Natural killer cell treated with Interleukin-12 subunit alpha and Interleukin-12 subunit beta and Interleukin-15 and Interleukin-18, amount 100 ng/mL, for 72 hours (primary cell): ENCODE measurements at places on chromosomes 16 and 17.

DNA sequence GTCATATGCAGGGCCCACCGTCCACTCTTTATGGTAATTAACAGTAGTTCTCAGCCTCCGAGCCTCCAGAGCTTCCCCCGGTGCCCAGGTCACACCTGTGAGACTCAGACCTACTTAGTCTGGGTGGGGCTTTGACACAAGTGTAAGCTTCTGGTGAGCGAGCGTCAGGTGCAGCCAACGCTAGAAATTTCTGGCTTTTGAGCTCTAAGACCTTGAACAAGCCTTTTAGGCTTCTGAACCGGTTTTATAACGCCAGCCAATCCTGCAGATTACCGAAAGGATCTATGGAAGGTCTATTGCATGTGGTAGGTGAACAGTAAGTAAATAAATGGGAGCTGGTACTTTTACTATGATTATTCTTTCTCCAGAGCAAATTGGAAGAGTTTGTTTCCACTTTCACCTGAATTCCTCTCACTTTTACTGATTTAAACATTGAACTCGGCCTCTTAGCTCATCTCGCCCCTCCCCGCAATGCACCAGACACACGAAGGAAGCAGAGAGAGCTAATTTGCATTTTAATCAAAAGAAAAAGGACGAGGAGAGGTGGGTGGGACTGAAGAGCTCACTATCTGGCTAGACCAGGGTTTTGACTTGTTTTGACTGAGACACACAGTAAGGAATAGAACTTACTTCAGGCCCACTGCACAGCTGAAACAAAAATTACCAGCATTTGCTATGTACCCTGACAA lies 47.1 kb downstream of the ABAT start:
- H3K27ac ChIP-seq = no peak overlapping the region
- no peak overlapping the region for H3K4me3 ChIP-seq
- no peaks in the 10 kb centered on the region for H3K4me1 ChIP-seq
- no peaks in the 10 kb centered on the region for H3K27me3 ChIP-seq
- no peaks in the 10 kb centered on the region for H3K36me3 ChIP-seq

DNA sequence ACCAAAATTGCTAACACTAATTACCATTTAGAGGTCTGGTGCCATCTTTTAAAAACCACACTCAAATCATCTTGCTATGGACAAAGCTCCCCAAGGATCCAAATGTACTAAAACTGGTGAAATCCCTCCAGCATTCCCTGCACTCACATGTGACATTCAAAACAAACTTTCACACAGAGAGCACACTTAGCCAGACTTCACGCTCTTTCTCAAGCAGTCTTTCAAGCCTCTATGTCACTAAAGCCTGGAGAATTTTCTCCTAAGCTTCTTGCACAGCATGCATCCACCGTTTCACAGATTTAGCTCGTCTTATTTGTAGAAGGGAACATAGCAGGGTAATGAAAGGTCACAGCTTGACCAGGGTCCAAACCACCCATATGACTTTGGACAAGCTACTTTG lies 19.3 kb downstream of the CMTM3 start:
- H3K27me3 ChIP-seq = no peaks in the 10 kb centered on the region
- no peak overlapping the region for H3K27ac ChIP-seq
- no peaks in the 10 kb centered on the region for H3K36me3 ChIP-seq
- H3K4me1 ChIP-seq = no peaks in the 10 kb centered on the region
- H3K4me3 ChIP-seq = no peak overlapping the region

- no peak for DNase-seq
- H3K27me3 ChIP-seq = peaks cover 54% of the 10 kb centered on the region
- H3K4me3 ChIP-seq = no peak overlapping the region
- H3K27ac ChIP-seq = no peak overlapping the region
- H3K4me1 ChIP-seq = no peaks in the 10 kb centered on the region
- H3K36me3 ChIP-seq = peaks cover 36% of the 10 kb centered on the region
Measured at GRCh38 chr17:6782244-6782643, 6.2 kb downstream of the FBXO39 start.

DNA sequence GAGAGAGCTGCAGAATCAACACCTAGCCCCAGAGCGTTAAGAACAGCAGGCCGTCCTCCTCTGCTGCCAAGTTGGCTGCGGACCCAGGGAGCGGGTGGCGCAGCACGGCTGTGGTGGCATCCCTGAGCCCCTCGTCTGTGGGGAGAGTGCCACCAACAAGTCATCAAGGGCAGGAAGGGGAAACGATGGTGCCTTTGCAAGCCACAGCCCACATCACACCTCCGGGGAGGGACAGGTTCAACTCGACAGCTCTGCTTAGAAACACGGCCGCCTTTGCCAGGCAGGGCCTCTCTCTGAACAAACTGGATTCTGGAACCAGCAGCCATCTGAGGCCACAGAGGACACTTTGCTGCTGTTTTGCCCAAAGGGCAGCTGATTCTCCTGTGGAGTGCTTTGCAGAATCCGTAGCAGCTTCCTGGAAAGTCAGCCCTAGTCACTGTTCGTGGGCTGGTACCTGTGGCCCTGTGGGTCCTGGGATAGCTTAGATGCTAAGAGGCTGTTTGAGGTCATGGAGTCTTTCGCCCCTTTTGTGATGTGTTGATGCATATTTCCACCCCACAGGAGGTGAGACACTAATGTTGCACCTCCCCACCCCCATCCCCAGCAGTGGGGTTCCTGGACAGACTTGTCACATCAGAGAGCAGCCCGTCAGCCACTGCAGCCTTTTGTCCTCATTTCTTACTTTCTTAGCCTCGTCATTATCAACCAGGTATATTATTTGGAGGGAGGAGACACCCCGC lies 270.6 kb downstream of the CPPED1 start:
- DNase-seq = peak; percentile 78
- H3K4me3 ChIP-seq = peak overlapping the region; percentile 82
- no peaks in the 10 kb centered on the region for H3K27me3 ChIP-seq

GRCh38 chr17:39200957-39201510 lies 951 bp downstream of the RPL19 start:
- peak overlapping the region; percentile 98 for H3K27ac ChIP-seq
- no peak for DNase-seq
- H3K36me3 ChIP-seq = peaks cover 38% of the 10 kb centered on the region
- H3K4me1 ChIP-seq = peaks cover 30% of the 10 kb centered on the region

DNA sequence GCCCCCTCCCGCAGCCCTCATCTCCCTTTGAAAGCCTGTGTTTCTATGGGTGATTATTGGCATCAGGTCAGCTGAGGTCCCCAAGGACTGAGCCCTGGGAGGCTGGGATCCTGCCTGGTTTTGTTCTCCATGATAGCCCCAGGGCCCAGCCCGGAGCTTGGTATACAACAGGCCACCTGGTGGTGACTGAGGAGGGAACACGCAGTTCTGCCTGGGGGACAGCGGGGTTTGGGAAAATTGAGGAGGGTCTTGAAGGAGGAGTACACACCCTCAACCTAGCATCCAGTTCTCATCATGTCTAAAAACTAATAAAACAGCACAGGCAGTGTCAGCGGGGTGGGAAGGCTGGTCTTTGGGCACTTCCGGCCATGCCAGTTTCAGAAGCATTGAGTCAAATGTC lies 335.1 kb downstream of the CPPED1 start:
- no peak overlapping the region for H3K27ac ChIP-seq
- H3K4me1 ChIP-seq = peaks cover 5% of the 10 kb centered on the region
- DNase-seq = no peak
- H3K36me3 ChIP-seq = no peaks in the 10 kb centered on the region

DNA sequence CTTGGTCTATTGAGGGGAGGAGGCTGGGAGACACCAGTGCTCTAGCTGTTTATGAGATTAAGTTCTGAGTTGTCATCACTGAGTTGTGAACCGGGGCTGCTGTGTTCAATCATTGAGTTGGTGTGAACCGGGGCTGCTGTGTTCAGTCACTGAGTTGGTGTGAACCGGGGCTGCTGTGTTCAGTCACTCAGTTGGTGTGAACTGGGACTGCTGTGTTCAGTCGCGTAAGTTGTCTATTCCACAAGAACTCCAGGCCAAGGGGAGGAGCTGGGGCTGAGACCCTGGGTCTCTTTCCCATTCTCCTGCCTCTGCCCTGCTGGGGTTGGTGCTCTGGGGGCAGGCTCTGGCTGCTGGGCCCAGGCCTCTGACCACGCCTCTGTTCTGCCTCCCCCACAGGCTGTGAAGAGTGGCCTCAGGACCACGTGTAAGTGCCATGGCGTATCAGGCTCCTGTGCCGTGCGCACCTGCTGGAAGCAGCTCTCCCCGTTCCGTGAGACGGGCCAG lies 24.5 kb downstream of the WNT9B start:
- DNase-seq = no peak
- H3K4me1 ChIP-seq = no peaks in the 10 kb centered on the region
- H3K36me3 ChIP-seq = no peaks in the 10 kb centered on the region
- no peak overlapping the region for H3K4me3 ChIP-seq

- DNase-seq = no peak
- no peaks in the 10 kb centered on the region for H3K27me3 ChIP-seq
- no peak overlapping the region for H3K27ac ChIP-seq
- H3K4me3 ChIP-seq = no peak overlapping the region
Measured at GRCh38 chr17:36510636-36511035, 24.0 kb downstream of the MYO19 start.

- no peaks in the 10 kb centered on the region for H3K27me3 ChIP-seq
- H3K4me3 ChIP-seq = peak overlapping the region; percentile 93
- DNase-seq = peak; percentile 97
- H3K36me3 ChIP-seq = no peaks in the 10 kb centered on the region
- H3K27ac ChIP-seq = peak overlapping the region; percentile 99
- H3K4me1 ChIP-seq = peaks cover 63% of the 10 kb centered on the region
Measured at GRCh38 chr17:7842380-7843256, 8.6 kb downstream of the KDM6B start.

- no peaks in the 10 kb centered on the region for H3K27me3 ChIP-seq
- no peak for DNase-seq
- H3K4me3 ChIP-seq = no peak overlapping the region
- H3K27ac ChIP-seq = peak overlapping the region; percentile 53
Measured at GRCh38 chr17:78707016-78707415, 75.1 kb downstream of the CYTH1 start.

GRCh38 chr16:9251026-9251425 lies 159.6 kb downstream of the HAPSTR1 start:
- no peaks in the 10 kb centered on the region for H3K4me1 ChIP-seq
- DNase-seq = no peak
- no peak overlapping the region for H3K4me3 ChIP-seq
- H3K27ac ChIP-seq = no peak overlapping the region

GRCh38 chr17:75839942-75840798 lies 4.0 kb downstream of the UNC13D start:
- no peaks in the 10 kb centered on the region for H3K36me3 ChIP-seq
- no peak overlapping the region for H3K4me3 ChIP-seq
- no peak for DNase-seq
- H3K27ac ChIP-seq = no peak overlapping the region
- H3K27me3 ChIP-seq = no peaks in the 10 kb centered on the region

- H3K27me3 ChIP-seq = no peaks in the 10 kb centered on the region
- no peak for DNase-seq
- no peak overlapping the region for H3K27ac ChIP-seq
- no peaks in the 10 kb centered on the region for H3K36me3 ChIP-seq
- H3K4me1 ChIP-seq = no peaks in the 10 kb centered on the region
- H3K4me3 ChIP-seq = no peak overlapping the region
Measured at GRCh38 chr16:14455573-14455972, 174.5 kb downstream of the PARN start.

DNA sequence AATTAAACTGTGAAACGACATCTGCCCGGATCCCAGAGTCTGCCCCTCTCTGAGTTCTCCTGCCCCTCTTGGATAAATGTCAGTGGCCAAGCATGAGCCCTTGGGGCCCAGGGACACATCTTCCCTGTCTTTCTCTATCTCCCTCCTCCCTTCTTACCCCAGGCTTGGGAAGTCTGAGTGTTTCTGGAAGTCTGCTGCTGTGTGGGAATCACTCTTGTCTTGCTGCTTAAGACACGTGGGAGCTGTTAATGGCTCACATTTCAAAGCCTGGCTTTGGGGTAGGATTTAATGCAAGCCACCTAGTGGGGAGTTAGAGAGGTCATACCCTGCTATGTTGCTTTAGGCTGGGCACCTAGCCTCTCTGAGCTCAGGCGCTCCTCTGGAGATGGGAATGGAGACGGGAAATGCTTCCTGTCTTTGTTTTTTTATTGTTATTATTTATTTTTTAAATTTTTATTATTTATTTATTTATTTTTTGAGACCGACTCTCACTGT lies 218.5 kb upstream of the CIBAR2 start:
- H3K27ac ChIP-seq = no peak overlapping the region
- peaks cover 7% of the 10 kb centered on the region for H3K4me1 ChIP-seq
- H3K36me3 ChIP-seq = no peaks in the 10 kb centered on the region
- no peak overlapping the region for H3K4me3 ChIP-seq
- peaks cover 15% of the 10 kb centered on the region for H3K27me3 ChIP-seq
- DNase-seq = no peak

GRCh38 chr16:67579686-67580085 lies 17.4 kb downstream of the CTCF start:
- H3K27me3 ChIP-seq = no peaks in the 10 kb centered on the region
- H3K27ac ChIP-seq = peak overlapping the region; percentile 5

GRCh38 chr17:49554694-49555494 lies 20.8 kb upstream of the NXPH3 start:
- no peaks in the 10 kb centered on the region for H3K36me3 ChIP-seq
- DNase-seq = no peak
- peaks cover 22% of the 10 kb centered on the region for H3K4me1 ChIP-seq
- no peak overlapping the region for H3K4me3 ChIP-seq

- peaks cover 3% of the 10 kb centered on the region for H3K4me1 ChIP-seq
- no peak for DNase-seq
- H3K27ac ChIP-seq = no peak overlapping the region
- no peak overlapping the region for H3K4me3 ChIP-seq
- no peaks in the 10 kb centered on the region for H3K36me3 ChIP-seq
Measured at GRCh38 chr17:78514521-78514920, 62.7 kb downstream of the DNAH17 start.

GRCh38 chr17:78458736-78459335 lies 80.4 kb downstream of the PGS1 start:
- no peak overlapping the region for H3K4me3 ChIP-seq
- H3K36me3 ChIP-seq = no peaks in the 10 kb centered on the region
- no peak for DNase-seq
- no peak overlapping the region for H3K27ac ChIP-seq

DNA sequence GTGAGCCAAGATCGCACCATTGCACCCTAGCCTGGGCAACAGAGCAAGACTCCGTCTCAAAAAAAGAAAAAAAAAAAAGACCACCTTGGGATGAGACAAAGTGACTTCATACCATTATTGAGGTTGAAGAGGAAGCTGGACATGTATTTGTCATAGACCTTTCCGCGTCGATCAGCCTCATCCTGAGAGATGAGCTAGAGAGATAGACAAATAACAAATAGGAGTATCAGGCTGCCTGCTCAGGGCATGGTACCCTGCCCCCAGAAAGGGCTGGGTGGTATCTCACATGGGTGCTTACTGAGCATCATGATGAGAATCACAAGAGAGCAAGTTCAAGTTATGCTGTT lies 22.1 kb downstream of the CNTNAP1 start:
- no peak for DNase-seq
- H3K4me1 ChIP-seq = peaks cover 28% of the 10 kb centered on the region
- H3K27me3 ChIP-seq = no peaks in the 10 kb centered on the region
- H3K36me3 ChIP-seq = peaks cover 34% of the 10 kb centered on the region
- H3K4me3 ChIP-seq = peak overlapping the region; percentile 11

DNA sequence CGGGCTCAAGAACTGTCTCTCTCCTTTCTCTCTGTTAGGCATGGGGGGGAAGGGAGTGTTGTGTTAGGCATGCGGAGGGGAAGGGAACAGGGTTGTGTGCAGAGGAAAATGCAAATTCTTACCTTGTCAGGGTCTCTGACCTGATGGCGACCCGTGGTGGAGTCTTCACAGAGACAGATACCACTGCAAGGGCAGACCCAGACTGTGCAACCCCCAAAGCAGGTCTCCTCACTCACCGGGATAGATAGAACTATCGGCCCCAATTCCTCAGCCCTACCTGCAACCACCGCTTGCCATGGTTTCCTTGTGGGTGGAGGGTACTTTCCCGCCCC lies 9.6 kb upstream of the MPP2 start:
- no peak overlapping the region for H3K4me3 ChIP-seq
- no peaks in the 10 kb centered on the region for H3K36me3 ChIP-seq
- H3K4me1 ChIP-seq = peaks cover 4% of the 10 kb centered on the region
- H3K27me3 ChIP-seq = no peaks in the 10 kb centered on the region
- no peak overlapping the region for H3K27ac ChIP-seq
